Right renal pelvis (tissue), 4 donors: ENCODE measurements at places on chromosomes 5 and 9. TPM values are rescaled to one million over a fixed set of nuclear protein-coding genes. Genes with fewer than 3 reads are reported as not detected.

- DNase-seq: peak; percentile 77
Observed at GRCh38 chr5:67003935-67004729, 192.5 kb downstream of the CD180 start.

GRCh38 chr5:86596476-86596875 lies 21.3 kb upstream of the COX7C start:
- DNase-seq: no peak

GRCh38 chr5:154059039-154059430 lies 20.3 kb downstream of the MFAP3 start:
- DNase-seq: no peak

- DNase-seq: no peak
Observed at GRCh38 chr5:11777096-11777495, 127.2 kb downstream of the CTNND2 start.

GRCh38 chr5:3780278-3780677 lies 184.6 kb downstream of the IRX1 start:
- no peak for DNase-seq

Gene KCNIP1
- 11.0 TPM for polyA plus RNA-seq

- DNase-seq: no peak
Observed at GRCh38 chr5:159826351-159827214, 89.7 kb upstream of the ADRA1B start.
